ENCODE measurements at places on chromosomes 2 and 18.

- DNase-seq, result no peak
These were observed 72.0 kb downstream of the KCNG2 start for GRCh38 chr18:79869591-79870300.

DNA sequence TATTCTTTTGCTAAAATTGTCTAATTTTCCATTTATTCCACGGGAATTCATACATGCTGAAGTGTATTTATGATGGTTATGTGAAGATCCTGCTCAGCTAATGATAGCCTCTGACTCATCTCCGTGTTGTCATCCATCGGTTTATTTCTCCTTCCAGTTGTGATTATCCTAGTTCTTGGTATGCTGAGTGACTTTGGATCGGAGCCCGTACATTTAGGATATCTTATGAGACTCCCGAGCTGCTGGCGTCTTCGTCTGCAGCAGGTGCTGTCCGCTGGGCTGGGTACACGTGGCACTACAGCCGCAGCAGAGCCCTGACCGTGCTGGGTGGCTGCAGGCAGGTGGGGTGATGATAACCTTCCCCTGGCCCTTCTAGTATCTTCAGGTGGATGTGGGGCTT is 40.1 kb upstream of the GALR1 start:
- DNase-seq, result no peak

DNA sequence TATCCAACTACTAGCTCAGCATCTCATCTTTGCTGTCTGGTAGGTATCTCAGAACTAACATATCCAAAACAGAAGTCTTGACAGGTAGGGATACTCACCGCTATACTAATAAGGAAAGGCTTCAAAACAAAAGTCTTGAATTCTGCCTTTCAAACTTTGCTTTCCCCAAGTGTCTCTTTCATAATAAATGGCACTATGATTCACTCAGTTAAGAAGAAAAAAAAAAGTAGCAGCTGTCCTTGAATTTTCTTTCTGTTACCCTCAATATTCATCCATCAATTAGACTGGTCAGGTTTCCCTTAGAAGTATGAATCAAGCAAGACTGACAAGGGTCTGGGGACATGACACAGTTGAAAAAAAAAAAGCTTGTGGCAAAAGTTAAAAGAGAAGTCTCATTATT is 175.1 kb downstream of the GULP1 start:
- DNase-seq, result no peak

- peak; percentile 45 for DNase-seq
These were observed 526 bp downstream of the PRKRA start for GRCh38 chr2:178450524-178450773.

DNA sequence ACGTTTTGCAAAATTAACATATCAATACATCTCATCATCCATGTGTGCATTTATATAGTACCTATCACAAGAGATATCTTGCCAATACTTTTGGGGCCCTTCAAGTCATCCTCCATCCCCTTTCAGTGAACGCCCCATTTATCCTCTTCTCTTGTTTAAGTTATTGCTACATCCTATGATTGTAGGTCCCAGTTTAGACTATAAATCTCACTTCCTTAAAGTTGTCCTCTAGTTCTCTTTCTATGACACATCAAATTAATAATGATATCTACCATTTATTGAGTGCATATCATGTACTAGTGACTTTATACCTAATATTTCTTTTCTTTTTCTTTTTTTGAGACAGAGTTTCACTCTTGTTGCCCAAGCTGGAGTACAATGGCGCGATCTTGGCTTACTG is 28.8 kb upstream of the FBXO11 start:
- no peak for DNase-seq

- DNase-seq, result no peak
These were observed 15.5 kb downstream of the CYP26B1 start for GRCh38 chr2:72131916-72132841.

DNA sequence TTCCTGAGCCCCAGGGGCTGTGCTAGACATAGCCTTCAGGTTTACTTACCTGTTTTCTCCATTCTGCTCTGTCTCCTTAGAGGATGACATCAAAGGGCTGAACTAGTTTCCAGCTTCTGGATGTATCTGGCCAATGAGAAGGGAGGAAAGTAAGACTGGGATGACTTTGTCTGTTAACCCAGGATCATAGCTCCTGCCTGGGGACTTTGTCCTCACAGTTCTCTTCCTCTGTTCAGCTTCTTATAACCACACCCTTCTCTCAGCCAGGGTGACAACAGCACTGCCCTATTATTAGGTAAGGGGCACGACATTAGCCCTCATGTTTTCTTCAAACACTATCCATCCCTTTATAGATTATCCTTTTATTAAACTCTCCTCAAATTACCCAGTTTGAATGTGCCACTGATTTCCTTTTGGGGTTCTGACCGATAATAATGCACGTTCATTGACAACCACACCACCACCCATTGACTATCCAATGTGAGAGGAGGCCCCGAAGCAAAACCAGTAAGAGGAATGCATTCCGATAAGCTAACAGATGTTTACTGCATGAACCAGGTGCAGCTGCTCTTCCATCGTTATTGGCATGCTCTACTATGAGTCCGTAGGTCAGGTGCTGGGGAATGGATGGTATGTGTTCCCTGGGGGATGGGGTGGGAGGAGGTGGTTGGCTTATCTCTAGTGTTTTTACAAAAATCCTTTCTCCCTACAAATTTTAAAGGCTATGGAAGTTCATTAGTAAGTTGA is 23.5 kb downstream of the TSN start:
- DNase-seq, result no peak

- no peak for DNase-seq
These were observed 313.9 kb downstream of the GBX2 start for GRCh38 chr2:235854276-235854675.

DNA sequence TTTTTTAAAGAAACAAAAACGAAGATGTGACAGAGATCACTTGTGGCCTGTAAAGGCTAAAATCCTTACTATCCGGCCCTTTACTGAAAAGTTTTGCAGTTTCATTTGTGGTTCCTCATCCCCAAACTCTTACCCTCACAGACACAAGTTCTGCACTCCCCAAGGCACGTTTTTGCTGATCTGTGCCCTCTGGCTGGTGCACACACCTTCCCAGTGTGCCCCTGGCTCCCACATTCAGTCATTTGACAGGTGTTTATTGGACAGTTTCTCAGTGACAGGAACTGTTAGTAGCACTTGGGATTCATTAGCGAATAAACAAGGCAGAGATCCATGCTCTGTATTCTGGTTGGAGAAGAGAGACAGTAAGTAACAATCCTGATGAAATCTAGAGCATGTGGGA is 22.8 kb downstream of the ZAP70 start:
- DNase-seq, result no peak

GRCh38 chr18:54069729-54070128 is 154.7 kb downstream of the MBD2 start:
- no peak for DNase-seq

DNA sequence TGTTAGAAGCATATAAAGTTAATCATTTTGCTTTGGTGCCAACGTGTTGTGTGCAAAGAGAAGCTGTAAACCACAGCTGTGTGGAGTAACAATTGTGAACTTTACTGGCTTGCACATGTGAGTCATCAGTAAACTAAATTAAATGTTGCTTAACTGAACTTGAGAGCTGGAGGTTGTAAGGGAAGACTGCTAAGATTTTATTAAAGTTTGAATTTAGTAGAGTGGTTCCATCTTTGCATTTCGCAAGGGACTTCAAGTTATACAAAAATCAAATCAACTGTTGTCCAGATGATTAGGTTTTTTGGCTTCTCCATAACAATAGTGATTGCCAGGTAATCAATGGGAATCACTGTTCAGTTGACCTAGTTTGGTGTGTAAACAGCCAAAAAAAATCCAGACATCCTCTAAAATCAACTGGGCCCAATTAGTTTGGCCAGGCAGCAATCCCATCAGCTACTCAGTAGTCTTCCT is 247.4 kb downstream of the MYO3B start:
- DNase-seq, result no peak

DNA sequence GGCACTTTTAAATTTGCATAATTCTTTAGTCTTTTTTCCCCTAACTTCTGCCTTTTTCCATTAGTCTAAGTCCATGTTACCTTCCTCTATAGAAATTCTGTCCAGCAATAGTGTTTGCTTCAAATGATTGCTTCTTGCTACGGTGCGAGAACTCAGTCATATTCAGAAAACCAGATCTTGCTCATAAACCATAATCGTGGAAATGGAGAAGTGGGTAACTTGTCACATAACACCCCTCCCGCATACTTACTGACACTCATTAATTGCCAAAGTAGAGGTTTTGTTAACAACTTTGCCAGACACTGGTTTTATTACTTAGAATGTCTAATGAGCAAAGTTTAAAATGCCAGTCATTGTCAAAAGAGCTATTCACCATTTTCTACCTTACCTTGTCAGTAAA is 94.3 kb upstream of the TWSG1 start:
- no peak for DNase-seq

DNA sequence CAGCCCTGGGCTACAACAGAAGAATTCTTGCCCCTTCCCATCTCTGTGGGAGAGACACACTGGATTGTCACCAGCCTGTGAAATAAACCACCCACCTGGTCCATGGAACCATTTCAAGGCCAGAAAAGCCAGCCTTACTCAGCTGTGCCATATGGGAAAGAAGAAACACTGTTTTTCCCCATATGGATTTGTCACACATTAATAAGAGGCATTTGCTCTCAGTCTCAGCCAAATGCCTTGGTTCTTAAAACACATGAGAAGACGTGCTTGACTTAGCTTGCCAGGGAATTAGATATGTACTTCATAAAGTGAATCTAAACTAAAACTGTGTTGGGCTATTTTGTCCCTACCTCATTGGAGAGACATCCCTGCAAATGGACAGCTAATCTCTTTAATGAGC is 308.6 kb upstream of the TNP1 start:
- no peak for DNase-seq

Data from activated CD8-positive, alpha-beta memory T cell treated with anti-CD3 and anti-CD28 coated beads for 1 hour (primary cell).